Cerebellum (tissue), 4 donors: ENCODE measurements at places on chromosomes 11 and 22.

- DNase-seq, result no peak
Measured at GRCh38 chr11:131868629-131869507, 498.5 kb downstream of the NTM start.

DNA sequence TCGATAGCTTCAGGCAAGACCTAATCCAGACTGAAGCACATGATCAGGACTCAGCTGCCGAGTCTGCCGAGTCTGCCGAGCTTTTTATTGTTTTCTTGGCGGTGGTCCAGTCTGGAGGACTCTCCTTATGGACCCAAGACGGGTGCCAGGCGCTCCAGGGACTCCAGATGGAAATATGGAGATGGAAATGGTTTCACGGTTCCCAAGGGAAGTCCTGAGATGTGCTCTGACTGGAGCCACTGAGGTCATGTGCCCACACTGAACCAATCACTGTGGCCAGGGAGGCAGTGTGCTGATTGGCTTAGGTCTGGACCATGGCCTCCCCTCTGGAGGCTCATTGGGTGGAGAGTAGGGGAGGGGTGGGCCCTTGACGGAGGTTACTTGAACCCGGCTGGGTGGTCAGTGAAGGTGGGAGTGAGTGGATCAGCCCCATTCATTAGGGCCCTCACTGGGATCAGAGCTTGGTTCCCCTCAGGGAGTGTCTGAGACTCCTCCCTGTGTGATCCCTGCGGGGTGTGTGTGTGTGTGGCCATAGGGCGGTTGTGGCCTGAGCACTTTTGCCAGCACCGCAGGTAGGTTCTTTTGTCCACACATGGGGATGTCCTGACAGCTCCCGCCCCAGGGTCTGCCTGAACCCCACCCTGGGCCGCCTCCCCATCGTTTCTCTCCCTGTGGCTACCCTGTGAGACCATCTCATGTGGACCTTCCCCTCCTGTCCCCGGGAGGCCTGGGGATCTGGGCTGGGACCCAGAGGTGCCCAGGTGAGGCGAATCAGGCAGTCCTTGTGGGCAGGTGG lies 14.0 kb downstream of the RPS6KA4 start:
- peak; percentile 97 for DNase-seq

GRCh38 chr11:60971520-60971919 lies at the start of gene CD6:
Gene CD6 (plus strand): TSS chr11:60971680. CDS start chr11:60971866, 186 bp downstream.
- DNase-seq, result no peak

- peak; percentile 89 for DNase-seq
Measured at GRCh38 chr22:37051391-37052385, at the start of gene KCTD17. Gene KCTD17 (plus strand): TSS chr22:37051742. CDS start chr22:37051761, 19 bp downstream.

DNA sequence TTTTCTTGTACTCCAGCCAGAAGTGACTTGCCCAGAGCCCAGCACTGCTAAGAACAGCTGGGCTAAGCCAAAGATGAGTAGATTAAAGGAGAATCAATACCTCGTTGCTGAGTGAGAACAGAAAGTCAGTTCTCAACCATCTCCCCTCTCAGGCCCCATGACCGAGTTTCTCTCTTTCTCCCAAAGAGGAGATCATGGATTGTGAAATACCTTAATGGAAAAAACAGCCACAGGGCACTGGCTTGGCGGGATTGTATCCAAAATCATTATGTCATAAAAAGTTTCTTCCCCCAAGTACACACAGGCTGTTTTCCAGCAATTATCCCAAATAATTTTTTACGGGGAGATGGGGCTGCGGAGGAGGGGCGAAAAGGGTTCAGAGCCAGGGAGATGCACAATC lies 111.8 kb upstream of the TMEM45B start:
- DNase-seq, result no peak

GRCh38 chr22:48710410-48710809 lies 1117.3 kb downstream of the BRD1 start:
- DNase-seq, result no peak

DNA sequence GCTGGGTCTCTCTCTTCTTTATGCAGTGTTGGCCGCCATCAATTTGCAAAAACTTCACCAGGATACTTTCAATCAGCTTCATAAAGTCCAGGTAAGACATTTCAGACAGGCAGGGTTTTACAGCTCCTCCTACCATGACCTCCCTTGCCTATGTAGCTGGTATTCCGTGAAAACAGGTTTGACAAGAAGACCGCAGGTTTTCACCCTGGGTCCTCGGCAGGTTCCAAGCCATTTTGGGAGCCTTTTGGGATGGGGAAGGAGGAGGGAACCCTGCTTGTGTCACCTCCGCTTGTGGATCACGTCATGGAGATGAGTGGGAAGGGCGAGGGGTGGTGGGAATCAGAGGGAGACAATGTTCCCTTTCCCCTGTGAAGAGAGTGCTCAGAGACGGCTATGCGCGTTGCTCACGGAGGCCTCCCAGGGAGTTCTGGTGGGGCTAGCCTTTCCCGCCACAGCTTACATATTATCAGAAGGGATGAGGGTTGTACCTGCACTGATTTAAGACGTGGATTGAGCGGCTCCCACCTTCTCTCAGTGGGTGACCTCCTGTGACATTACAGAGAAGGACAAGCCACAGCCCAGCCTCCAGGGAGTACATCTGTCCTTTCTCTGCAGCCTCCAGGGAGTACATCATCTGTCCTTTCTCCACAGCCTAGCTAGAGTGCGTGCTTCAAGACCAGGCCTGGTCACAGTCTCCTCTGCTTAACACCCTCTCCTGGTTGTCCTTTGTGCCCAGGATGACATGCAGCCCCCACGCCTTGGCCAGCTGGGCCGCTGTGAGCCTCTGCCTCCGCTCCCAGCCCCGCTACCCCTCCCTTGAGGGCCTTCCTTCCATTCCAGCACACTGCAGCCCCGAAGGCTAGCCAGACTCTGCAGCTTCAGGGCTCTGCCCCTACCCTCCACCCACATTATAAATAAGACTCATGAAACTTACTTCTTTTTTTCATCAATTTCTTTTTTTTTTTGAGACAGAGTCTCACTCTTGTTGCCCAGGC lies 17.2 kb downstream of the GLB1L3 start:
- DNase-seq, result no peak

GRCh38 chr22:21734540-21735199 lies 924 bp downstream of the YPEL1 start:
- DNase-seq, result no peak

GRCh38 chr11:62498031-62498430 lies 48.6 kb downstream of the AHNAK start:
- DNase-seq, result no peak

- DNase-seq, result no peak
Measured at GRCh38 chr11:34044664-34045485, 6.7 kb upstream of the CAPRIN1 start.

- peak; percentile 27 for DNase-seq
Measured at GRCh38 chr11:122101625-122102291, 14.3 kb downstream of the BLID start.

GRCh38 chr11:21622995-21623394 lies 569.9 kb upstream of the ANO5 start:
- DNase-seq, result no peak

DNA sequence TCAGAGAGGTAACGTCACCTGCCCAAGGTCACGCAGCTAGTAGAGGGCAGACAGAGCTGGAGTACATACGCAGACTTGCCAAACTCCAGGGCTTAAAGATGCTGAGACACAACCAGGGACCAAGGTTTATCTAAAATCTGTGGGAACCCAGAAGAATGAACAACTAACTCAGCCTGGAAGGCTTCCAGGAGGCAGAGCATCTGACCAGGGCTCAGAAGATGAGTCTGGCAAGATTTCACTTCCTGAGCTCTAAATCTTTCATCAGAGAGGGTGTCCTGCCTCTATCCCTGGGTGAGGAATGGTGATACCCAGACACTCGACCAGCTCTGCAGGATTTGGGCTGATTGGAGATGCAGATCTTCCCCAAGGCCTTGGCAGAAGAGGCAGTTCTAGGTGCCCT lies 9.1 kb downstream of the GAL3ST1 start:
- DNase-seq, result no peak

DNA sequence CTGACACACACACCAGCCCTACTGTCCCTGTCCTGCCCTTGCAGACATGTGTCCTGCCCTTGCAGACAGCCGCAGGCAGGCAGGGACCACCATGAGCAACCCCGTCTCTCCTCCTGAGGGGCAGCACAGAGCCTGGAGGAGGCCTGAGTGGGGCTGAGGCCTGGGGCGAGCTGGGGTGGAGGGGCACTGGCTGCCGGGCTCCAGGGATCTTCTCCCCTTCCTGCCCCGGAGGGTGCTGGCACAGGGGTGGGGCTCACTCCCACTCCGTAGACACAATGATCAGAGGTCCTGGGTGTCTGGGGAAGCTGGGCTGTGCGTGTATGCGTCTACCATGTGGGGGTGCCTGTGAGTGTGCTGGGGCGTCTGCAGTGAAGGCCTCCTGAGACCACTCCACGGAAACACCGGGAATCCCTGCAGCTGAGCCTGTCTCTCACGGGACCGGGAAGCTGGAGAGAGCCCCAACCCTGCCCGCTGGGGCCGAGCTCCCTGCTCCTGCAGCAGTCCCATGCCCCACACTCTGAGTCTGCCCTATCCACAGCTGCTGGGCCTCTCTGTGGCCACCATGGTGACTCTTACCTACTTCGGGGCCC lies 588 bp downstream of the TSPAN32 start:
- DNase-seq, result no peak

DNA sequence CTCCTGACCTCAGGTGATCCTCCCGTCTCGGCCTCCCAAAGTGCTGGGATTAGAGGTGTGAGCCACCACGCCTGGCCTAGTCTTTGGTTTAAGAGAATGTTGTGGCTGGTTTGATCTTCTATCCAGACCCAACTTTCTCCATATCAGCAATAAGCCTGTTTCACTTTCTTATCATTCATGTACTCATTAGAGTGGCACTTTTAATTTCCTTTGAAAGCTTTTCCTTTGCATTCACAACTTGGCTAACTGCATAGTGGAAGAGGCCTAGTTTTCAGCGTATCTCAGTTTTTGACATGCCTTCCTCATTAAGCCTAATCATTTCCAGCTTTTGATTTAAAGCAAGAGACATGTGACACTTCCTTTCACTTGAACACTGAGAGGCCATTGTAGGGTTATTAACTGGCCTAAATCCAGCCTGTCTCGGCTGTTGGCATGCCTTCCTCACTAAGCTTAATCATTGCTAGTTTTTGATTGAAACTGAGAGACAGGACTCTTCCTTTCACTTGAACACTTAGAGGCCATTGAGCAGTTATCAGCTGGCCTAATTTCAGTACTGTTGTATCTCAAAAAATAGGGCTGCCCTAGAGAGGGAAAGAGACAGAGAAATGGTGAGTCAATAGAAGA lies 13.1 kb upstream of the RPL3 start:
- DNase-seq, result no peak

DNA sequence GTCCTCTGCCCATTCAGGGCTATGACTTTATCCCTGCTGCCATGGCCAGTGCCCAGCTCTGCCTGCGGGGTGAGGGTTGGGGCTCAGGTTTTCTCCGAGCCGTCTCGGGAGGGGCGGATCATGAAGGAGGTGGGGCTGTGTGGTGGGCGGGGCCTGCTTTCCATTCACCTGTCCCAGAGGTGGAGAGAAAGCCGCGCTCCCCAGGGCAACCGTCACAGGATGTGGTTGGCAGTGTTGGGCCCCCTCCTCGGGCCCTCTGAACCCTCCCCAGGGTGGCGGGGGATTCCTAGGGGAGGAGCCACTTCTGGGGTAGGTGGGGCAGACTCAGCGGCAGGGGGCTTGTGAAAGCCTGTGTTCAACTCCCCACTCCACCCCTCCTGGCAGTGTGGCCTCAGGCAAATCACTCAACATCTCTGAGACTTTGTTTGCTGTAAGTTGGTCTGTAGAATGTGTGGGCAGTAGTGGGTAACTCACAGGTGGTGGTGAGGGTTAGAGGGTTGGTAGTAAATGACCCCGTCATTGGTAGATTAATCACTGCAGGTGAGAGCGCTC lies 50.3 kb downstream of the CD6 start:
- no peak for DNase-seq

DNA sequence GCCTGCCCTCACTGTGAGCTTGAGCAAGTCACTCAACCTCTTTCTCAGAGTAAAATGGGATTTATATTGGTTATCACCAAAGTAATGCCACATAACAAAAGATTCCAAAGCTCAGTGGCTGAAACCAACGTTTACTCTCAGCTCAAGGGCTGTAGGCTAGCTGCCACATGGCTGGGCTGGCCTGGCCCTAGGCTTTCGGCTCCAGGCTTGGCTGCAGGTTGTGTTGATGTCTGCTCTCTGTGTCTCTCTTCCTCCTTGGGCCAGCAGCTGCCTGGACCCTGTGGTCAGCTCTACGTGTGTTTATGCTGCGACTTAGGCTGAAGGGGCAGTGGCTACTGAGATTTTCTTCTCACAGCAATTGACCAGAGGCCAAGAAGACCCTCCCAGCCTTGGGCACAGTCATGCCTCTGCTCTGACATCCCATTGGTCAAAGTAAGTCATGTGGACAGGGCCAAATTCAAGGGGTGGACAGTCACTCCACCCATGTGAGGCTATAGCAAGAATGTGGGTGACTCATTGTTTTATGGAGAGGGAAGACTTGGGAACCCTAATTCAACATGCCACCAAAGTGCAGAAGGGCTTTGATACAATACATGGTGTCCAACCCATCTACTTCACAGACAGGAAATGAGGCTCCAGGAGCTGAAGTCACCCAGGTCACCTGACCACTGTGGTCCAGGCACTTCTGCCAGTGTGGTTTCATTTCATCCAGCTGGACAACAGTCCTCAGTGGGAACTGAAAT lies 90.6 kb downstream of the TSPAN18 start:
- no peak for DNase-seq

GRCh38 chr11:1481861-1482441 lies 4.6 kb downstream of the MOB2 start:
- no peak for DNase-seq

- DNase-seq, result no peak
Measured at GRCh38 chr11:113193016-113193415, 121.4 kb upstream of the TTC12 start.

DNA sequence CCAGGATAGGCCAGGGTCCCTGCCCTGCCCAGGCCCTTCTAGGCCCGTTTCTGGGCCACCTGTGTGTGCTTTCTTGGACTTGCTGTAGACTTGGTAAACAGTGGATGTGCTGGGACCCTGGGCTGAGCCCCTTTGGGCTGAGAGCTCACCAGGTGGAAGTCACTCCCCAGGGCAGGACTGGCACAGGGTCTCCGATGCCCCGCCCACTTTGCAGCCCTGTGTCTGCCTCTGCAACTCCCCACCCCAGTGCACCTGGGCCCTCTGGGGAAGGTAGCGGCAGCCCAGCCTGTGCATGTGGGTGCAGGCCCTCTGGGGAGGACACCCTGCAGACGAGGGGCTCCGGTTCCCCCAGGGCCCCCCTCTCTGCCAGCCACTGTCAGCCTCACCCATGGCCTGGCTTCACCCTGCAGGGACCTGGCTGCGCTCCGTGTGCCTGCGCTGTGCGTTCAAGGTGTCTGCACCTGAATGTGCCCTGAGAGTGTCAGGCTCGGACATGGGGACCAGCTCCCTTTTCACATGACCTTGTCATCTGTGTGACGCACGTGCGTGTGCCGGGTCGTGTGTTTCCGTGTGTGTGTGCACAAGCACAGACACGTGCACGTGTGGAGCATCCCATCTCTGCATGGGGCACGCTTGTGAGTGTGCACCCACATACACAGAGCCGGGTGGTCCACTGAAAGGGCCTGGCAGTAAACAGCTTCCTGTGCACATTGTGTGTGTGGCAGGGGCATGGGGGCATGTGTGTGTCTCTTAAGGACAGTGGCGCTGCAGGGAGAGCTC lies 118.5 kb downstream of the KCNQ1OT1 start:
- no peak for DNase-seq
